ENCODE measurements at places on chromosomes 5 and 9.

- no peak for DNase-seq
These were observed 287.0 kb downstream of the GAS1 start for GRCh38 chr9:86660146-86660943.

- peak; percentile 6 for DNase-seq
These were observed 173.5 kb downstream of the TRIM32 start for GRCh38 chr9:116860509-116861120.

DNA sequence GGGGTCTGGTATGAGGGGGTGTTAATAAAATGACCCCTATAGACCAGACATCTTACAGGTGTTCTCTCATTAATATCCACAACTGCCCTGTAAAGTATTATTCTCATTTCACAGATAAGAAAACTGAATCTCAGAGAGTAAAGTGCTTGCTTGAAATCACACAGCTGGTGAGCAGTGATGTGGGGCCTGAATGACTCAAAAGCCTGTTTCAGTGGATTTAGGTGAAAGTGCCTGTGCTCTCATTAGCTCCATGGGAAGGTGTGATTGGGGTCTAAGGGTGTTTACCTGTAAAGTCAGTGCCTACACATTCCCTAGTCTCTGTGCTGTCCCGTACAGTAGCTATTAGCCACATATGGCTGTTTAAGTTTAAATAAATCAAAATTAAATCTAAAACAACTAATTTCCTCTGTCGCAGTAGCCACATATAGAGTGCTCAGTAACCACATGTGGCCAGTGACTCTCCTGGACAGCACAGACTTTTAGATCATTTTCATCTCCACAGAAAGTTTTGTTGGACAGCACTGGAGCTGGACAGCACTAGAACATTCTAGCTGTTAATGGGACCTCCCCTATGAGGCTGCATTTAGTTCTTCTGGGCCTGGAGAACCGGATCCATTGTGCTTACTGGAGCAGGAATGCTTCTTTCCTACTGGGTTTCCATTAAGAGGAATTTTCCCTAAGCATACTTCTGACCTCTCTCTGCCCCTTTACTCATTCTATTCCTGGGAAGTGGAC, 52.5 kb upstream of the SEMA6A start:
- DNase-seq: no peak

- no peak for DNase-seq
These were observed 290.9 kb upstream of the ANKRD55 start for GRCh38 chr5:56523790-56524575.

- DNase-seq: no peak
These were observed 88.9 kb downstream of the SNCAIP start for GRCh38 chr5:122400938-122401337.

GRCh38 chr5:150263801-150264621, 25.6 kb downstream of the CAMK2A start:
- DNase-seq: no peak

- peak; percentile 51 for DNase-seq
These were observed 31.8 kb downstream of the SEC61B start for GRCh38 chr9:99253772-99254431.

GRCh38 chr5:174825587-174825986, 101.2 kb downstream of the MSX2 start:
- DNase-seq: no peak

DNA sequence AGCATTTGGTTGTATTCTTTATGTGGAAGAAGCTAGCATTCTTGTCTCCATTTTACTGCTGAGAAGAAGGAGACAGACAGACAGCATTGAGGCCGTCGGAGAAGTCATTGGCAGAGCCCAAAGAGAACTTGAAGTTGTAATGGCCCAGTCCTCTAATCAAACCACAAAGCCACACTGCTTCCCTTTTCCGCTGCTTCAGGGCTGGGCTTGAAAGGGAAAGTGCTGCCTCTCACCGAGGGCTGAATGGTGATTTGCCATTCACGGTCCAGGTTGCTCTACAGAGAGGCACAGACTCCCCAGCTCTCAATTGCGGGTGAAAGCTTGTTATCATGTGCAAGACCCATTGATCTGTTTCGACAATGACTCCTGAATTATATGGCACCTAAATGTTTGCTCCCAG, 25.6 kb upstream of the POU4F3 start:
- DNase-seq: no peak

DNA sequence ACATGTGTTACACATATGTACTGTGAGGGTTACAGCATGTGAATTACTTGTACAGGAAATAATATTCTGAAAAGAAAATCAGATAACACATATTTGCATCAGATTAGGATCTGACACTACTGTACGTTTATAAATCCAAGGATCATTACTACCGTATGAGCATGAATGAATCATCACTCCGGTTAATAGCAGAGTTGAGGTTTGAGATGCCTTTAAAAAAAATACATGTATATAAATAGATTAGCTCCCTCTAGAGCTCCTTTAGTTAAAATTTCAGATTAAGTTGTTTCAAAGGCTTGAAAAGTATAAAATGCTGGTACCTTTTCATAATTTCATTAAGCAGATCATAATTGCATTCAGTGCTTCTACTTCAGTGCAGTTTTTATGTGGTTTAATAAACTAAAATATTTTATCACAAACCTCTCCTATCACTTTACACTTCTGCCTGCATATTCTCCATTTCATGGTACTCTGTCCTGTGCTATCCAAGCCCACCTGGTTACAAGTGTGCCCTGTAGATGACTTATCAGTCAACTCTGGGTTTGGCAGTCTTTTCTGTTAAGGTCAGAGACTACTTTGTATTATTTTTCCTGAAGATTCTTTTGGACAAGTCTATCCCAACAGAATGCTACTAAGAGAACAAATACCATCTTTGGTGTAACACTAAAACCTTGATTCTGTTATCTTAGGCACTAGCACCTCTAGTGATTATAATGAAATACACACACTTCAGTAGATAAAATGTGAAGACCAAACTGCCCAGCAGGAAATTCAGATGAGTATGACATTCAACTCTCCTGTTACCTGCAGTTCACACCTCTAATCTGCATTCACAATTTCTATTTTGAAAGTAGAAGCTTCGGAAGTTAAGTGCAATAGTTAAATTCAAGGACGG, 48.0 kb upstream of the POU5F2 start:
- DNase-seq: no peak

DNA sequence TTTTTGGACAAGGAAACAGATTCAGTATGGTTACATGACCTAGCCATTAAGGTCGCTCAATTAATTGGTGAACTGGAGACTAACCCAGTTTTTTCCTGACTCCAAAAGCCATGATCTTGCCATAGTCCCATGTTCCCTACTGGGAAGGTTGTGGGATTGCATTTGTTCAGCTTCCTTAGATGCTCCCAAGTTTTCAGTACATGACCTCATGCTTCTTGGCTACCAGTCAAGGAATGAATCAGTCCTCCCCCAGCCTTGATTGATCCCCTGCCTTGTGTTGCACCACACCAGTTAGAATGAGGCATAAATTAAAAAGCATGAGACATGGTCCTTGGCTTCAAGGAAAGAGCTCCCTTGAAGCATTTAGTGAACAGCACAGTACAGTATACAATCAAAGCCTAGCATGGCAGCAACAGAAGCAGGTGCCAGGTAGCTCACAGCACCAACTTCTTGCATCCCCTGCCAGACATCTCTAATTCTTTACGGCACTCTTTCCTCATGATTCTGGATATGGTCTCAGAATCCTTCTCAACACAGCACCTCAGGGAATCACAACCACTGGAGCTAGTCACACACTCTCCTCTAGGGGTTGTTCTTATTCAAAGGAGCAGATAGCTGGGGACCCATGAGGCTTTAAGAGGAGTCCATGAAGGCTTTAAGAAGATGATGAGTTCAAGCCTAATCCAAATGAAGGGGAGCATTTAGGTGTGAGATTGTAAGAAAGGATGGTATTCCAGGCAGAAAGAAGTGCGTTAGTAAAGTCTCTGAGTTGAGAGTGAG, 295.5 kb upstream of the CLINT1 start:
- no peak for DNase-seq

DNA sequence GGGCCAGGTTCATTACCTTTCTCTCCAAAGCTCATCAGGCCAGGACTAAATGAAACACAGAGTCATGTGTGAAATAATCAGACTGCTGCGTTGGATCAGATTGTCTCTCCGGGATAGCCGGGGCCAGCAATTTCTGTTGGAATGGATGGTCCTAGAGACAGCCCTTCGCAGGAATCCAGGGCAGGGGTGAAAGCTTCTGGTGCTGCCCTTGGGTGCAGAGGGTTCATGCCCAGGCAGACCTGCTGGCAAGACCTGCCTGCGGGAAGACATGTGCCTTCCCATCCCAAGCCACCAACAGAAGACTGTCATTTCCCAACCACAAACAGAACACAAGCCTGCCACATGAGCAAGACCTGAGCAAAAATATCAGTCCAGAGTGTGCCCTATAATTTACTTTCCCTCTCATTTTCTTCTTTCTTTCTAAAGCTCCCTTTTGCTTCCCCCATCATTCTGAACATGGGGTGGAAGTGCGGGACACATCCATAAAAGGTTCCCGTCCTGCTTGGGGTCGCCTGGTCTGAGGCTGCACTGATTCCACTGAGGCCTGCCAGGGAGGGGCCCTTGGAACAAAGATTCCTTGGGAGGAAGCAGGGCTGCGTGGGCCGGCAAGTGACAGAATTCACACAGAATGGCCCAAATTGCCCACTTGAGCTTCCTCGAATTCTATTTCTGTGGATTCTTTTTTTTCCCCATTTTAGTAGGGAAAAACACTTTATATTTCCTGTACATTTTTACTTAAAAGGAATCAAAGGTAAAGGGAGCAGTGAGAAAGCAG, 57.3 kb downstream of the UBE2QL1 start:
- no peak for DNase-seq

- no peak for DNase-seq
These were observed 599.3 kb upstream of the SGCD start for GRCh38 chr5:155727512-155728145.

DNA sequence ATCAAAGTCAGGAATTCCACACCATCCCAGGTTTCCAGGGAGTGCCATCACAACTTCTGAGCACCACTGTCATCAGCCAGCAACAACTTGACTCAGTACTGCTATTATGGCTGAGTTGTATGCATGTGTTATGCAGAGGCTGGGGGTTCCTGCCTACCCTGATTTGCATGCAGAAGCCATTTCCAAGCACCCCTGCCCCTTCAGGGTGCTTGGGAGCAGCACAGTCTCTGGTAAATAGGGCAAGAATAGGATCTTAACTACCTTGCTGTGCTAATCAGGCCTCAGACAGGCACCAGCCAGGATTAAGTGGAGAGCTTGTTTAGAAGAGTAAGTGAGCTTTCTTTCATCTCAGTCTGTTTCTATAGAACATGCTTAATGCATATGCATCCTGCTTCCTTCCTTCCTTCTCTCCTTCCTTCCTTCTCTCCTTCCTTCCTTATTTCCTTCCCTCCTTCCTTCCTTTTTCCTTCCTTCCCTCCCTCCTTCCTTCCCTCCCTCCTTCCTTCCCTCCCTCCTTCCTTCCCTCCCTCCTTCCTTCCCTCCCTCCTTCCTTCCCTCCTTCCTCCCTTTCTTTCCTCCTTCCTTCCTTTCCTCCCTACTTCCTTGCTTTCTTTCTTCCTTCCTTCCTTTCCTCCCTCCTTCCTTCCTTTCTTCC, 175.7 kb downstream of the FRMD3 start:
- DNase-seq: no peak

DNA sequence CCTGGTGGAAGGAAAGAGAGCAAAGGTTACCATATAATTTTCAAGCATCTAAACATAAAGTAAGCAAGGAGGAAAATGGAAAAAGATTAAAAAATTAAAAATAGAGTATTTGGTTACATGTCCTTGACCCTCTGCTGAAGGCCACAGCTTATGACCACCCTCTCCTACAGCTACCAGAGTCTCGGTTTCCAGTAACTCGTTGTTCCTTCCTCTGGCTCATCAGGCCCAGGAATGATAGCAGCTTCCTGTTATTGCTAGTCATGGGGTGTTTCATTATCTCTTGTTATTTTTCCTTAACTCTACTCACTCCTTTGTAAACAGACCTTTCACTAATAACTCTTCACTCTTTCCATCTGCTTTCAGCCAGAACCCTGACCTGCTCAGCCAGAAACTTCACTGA, 102.2 kb downstream of the YTHDC2 start:
- no peak for DNase-seq

DNA sequence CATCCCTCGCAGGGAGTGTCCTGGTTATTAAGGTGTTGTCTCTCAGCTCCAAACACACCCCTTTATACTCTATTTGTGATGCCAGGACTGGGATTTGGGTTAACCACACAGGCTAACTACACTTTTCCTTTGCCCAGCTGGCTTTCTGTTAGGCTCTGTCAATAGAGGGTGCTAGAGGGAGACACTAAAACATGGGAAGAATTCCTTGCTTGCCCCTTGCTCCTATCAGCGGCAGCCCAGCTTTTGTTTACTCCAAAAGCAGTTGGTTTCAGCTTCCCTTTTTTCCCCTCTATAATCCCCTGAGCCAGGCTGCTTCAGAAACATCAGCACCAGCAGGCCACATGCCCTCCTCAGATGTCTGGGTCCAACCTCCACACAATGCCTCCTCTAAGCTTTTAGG, 297.1 kb downstream of the KCTD16 start:
- DNase-seq: no peak

- no peak for DNase-seq
These were observed 132.1 kb upstream of the PPP1R26 start for GRCh38 chr9:135347461-135347860.

DNA sequence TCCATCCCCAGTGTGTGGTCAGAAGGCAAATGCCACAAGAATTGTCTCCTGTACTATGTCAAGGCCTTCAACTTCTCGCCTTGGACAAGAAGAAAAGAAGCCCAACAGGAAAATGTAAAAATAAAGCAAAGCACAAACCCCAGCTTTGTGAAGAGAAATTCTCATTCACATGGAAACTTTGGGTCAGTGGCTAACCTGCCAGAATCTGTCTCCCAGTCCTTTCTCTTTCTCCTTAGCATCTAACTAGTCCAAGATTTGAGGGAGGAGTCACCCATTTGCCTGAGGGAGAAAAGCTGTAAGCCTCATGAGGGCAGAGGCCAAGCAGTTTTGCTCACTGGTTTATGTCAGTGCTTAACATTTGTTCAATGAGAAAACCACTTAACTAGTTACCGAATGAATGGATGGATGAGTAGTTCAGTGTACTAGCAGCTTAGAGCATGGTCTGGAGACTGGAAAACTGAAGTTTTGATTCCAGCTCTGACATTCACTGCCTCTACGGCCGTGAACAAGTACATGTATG, 36.0 kb downstream of the ADAM19 start:
- no peak for DNase-seq

GRCh38 chr9:3719286-3719685, 193.5 kb upstream of the RFX3 start:
- DNase-seq: no peak

- no peak for DNase-seq
These were observed 839.3 kb upstream of the ARRDC3 start for GRCh38 chr5:92222449-92222848.

Data from CD4-positive, alpha-beta T cell treated with Interleukin-4 for 4 hours (primary cell).